ENCODE measurements at places on chromosomes 2 and 18.

GRCh38 chr2:233023761-233024410 lies 8.6 kb upstream of the NEU2 start:
- no peak for DNase-seq

GRCh38 chr18:21241301-21242048 lies 557 bp upstream of the GREB1L start:
- DNase-seq: no peak

GRCh38 chr2:40431600-40431955 lies 20.3 kb downstream of the SLC8A1 start:
- DNase-seq: no peak

DNA sequence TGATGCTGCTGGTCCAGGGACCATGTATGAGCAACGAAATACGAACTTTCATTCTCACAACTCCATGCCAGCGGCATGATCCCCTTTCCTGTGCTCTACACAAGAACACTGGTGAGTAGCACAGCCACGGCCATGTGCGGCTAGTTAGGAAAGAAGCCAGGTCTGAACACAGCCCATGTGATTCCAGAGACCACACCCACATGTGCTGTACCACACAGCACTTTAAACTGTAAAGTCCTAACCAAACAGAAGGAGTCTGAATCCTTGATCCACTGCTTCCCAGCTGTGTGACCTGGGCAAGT lies 33.0 kb upstream of the ACAA2 start:
- no peak for DNase-seq

- DNase-seq: no peak
Measured at GRCh38 chr18:77133835-77134496, 1.4 kb upstream of the MBP start.

All from NCI-H2029 (cell line).